Stimulated activated CD4-positive, alpha-beta T cell treated with anti-CD3 and anti-CD28 coated beads, Interleukin-15, amount 100 ng/mL, for 24 hours (primary cell): ENCODE measurements at places on chromosomes 6 and 20.

DNA sequence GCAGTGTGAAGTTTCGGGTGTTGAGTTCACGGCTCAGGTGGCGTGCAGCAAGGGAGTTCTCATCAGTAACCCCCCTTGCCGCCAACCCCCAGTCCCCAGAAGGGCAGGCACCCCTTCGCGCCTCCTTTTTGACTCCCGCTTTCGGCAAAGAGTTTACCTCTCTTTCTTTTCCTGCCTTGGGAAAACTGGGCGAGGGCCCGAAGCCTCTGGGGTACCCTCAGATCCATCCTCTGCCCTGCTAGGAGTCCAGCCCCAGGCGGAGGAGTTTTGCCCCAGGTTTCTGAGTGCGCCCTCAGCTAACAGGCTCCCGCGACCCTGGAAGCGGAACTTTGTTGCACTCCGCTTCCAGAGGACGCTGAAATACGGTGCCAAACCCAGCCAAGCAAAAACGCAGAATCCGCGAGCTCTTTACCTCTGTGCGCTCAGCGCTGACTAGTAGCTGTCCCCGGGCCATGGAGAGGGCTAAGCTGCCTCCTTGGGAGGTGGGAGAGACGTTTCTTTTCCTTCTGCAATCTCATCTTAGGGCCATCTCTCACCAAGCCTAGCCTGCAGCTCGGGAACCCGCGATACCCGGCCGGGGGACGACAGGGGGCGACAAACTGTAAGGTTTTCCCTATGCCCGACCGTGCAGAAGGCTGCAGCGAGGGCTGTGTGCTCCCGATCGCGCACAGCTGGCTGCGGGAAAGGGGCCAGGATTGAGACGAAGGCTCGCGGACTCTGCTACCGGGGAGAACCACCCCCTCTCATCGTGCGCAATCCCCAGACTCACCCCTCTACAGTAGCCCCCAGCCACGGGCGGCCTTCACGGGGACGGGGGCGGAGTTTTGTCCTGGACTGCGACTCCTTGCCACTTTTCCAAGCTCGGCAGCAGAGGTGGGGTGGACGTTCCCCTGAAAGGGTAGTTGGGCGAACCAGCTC lies 2.7 kb upstream of the PAX1 start:
- DNase-seq = peak; percentile 76

DNA sequence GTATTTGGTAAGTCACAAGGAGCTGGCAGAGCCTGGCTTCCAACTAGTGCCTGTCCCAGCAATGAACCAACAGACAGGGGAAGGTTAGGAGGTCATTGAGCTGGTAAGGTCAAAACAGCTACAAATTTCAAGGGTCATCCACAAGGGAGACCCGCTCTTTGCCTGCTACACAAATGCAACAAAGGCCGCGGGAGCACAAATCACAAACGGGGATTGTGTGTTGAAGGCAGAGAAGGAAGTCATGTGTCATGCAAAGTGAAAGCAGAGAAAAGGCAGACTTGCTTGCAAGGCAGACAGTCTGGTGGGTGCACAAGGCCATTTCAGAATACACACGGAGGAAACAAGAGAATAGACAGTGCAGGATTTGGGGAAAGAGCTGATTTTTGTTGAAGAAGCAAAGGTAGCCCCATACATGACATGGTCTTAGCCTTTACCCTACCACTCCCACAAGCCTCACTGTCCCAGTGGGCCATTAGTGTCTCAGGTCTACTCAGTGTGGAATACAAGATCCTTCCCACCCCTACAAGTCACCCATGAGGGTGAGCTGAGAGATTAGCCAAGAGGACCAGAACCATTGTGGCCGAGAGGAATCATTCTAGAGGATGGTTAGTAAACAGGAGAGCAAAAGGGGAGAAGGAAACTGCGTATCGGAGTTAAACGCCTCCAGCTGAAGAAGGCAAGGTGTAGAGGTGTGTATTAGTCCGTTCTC lies 18.1 kb upstream of the SAMHD1 start:
- peak; percentile 32 for DNase-seq

- no peak for DNase-seq
Observed at GRCh38 chr6:33117811-33118277, 42.1 kb downstream of the HLA-DPB1 start.

DNA sequence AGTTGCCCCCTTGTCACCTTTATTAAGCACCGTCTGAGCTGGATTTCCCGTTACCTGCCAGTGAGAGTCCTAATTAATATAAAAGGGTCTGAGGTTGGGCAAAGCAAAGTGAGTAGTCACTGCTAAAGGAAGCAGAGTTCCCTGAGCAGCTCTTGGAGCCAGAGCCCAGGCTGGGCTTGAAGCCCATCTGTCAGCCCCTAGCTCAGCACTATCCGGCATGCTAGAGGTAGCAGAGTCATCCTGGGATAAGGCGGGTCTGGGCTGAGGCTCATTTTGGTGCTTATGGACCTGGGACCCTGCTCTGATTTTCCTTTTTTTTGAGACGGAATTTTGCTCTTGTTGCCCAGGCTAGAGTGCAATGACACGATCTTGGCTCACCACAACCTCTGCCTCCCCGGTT lies 46.2 kb downstream of the ADNP start:
- DNase-seq = no peak

DNA sequence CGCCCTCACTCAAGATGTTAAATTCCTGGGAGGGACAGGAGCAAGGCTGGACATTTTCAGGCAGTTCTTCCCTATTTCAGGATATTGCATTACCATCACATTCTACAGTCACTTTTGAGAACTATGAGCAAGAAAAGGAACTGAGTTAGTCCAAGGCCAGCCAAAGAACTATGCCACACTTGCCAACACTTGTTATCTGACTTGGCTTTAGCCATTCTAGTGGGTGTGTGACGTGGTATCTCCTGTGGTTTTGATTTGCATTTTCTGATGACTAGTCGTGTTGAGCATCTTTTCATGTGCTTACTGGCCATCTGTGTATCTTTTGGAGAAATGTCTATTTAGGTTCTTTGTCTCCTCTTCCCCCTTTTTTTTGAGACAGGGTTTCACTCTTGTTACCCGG lies 12.0 kb downstream of the XRN2 start:
- peak; percentile 44 for DNase-seq

GRCh38 chr6:84618836-84619235 lies 145.6 kb downstream of the TBX18 start:
- no peak for DNase-seq

GRCh38 chr6:99136488-99136887 lies 188.7 kb upstream of the FBXL4 start:
- no peak for DNase-seq

DNA sequence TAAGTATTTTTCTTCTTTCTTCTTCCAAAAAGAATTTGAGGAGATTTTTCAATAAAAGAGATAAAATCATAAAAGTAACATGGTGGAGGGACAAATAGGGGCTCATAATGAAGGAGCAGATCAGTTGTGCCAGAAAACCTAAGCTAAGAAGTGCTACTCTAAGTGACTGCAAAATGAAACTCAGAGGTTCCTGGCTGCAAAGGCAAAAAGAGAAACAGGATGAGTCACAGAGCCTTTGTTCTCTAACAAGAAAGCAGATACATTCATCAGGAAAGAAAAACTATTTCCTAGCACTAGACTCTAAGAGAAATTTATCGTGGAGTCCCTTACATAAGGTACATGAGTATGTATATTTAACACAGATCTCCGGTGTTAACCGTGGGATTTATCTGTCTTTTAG lies 49.8 kb downstream of the TSHZ2 start:
- DNase-seq = peak; percentile 24

DNA sequence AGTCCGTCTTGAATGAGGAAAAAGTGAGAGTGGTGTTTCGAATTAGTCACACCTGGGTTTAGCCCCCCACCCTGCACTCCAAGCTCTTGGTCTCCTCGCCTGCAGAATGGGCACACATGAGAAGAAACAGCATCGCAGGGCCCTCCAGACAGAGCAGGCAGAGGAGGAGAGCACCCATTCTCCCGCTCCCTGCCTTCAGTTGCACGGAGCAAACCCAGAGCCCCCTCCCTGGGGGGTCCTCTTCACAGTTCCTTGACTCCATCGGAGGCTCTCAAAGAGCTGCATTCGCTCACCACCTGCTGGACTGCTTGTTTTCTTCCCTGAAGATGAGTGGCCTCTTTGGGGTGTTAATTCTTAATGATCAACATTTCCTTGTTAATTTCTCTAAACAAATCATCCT lies 5.1 kb downstream of the CST7 start:
- DNase-seq = no peak

- no peak for DNase-seq
Observed at GRCh38 chr6:44084231-44085014, 42.8 kb downstream of the MRPL14 start.

- no peak for DNase-seq
Observed at GRCh38 chr6:120302041-120302440, 952.5 kb upstream of the MAN1A1 start.

- DNase-seq = peak; percentile 30
Observed at GRCh38 chr6:15017261-15017660, 228.6 kb upstream of the JARID2 start.

DNA sequence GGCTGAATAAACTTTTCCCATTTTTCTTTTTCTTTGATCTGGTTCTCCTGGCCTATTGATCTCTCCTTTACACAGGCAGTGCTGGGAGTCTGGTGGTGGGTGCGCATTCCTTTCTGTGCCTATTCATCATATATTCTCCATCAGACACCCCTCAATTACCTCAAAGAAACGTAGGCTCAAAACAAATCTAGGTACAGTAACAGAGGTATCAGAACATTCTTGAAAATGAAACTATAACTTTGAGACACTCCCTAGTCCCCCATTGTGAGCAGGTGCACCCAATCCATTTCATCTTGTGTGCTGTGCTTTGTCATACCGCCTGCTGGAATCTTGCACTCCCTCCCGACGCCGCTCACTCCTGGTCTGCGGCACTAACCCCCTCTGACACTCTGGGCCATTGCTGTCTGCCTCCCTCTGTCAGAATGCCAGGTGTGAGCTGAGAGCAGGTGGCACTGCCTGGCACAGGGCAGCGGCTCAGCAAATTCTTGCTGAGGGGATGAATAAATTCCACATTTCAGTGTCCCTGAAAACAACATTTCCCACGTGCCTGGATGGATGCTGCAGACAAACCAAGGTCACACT lies 303.4 kb upstream of the EXOC2 start:
- DNase-seq = no peak

DNA sequence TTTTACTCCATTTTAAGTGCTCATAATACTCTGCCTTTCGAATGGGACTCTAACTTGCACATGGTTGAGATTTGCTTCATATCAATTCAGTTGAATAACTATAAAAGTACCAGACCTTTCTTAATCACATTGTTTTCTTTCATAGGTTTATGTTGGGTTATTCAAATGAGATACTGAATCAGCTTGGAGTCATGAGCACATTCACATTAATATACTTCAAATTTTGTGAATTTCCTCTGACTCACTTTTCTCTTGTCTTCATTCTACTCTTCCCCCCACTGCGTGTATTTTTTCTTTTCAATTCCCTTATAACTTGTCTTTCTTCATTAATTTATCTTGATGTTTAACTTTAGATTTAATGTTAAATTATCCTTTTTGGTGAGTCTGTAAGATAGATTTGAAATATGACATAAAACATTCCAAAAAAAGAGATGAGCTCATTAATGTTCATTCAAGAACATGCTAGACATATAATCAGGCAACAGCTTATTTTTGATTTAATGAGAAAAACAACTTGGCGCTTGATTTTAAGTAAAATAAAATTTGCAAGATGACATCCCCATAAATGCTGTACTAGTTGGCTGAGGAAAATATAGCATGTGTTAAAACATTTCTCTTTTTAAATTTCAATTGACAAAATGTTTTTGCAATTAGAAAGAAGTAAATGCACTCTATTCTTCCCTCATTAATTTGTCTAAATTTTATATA lies 736.0 kb downstream of the CD109 start:
- no peak for DNase-seq

DNA sequence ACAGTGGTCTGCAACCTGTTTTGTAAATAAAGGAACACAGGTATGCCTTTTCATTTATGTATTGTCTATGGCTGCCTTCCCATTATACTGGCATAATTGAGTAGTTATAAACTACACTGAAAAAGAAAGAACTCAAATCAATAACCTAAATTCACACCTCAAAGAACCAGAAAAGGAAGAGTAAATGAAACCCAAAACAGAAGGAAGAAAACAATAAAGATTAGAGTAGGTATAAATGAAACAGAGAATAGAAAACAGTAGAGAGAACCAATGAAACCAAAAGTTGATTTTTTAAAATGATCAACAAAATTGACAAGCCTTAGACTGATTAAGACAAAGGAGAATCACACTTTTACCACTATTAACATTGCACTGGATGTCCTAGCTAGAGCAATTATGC lies 34.7 kb downstream of the FAM184A start:
- no peak for DNase-seq

DNA sequence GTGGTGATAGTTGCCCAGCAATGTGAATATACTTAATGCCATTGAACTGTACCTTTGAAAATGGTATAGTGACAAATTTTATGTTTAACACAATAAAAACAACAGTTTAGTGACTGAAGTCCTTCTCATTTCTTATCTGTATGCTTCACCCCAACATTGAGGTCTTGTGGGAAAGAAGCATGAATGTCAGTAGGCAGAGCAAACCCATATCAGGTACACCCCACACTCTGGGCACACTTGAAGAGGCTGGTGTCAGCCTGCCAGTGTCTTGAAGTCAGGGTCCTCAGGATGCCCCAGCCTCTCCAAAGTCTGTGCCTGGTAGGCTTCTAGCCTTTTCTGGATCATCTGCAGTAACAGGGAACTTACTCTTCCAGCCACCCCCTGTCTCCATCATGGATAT lies 51.2 kb downstream of the CD164 start:
- DNase-seq = no peak

DNA sequence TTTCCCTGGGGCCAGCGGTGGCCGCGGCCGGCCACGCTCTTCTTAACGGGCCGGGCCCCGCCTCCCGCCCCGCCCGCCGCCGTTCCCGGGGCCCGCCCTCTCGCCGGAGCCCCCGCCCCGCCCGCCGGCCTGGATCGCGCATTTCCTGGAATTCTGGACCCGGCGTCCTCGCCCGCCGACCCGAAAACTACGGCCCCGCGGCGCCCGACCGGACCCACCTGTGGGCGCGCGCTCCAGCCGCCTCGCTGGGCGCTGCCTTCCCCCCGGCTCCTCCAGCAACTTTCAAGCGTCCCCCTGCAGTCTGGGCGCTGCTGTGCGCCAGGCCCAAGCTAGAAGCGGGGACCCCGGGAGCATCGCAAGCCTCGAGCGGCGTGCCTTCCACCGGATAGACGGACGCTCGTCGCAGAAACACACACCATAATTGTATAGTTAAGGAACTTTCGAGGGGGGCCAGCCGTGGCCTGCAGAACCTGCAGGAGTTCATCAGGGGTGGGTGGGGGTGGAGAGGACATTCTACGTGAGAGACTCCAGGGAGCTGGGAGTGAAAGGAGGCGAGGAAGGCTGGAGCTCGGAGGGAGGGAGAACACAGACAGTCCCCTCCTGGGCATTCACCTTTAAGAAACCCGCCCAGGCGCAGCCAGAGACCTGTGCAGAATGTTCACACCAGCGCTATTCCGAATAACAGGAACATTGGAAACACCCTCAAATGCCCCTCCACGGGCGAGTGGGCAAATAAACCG lies at the start of gene ADA:
TSS of gene ADA (minus strand) at position 16 of the 740 bp plus-strand sequence. CDS start 92 bp downstream, outside the sequence.
- DNase-seq = peak; percentile 60
